ENCODE measurements at places on chromosomes 16 and 17.

- no peak for DNase-seq
Observed at GRCh38 chr16:75377729-75378386, 55.4 kb downstream of the CFDP1 start.

DNA sequence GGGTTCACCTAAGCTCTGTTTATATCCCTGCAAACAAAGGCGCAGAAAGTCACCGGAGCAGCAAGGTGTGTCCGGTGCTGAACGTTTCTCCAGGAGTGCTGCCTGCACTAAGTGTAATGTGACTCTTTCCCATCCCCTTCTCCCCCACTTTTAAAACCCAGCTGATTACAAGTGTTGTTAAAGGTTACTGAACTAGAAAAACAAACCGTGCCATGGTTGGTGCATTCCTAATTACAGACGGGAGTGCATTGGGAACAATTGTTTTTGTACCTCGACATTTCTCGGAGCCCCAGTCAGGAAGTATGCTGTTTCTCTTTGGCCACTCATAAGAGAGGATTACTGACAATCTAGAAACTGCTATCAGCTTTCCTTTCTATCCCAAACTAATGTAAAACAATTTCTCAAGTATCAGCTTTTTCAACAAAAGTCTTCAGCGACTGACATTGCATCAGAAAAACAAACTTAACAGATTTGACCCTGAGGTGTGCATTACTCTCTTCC lies 441.0 kb upstream of the SALL1 start:
- DNase-seq = no peak

GRCh38 chr16:29650771-29651170 lies 12.3 kb upstream of the SPN start:
- no peak for DNase-seq

DNA sequence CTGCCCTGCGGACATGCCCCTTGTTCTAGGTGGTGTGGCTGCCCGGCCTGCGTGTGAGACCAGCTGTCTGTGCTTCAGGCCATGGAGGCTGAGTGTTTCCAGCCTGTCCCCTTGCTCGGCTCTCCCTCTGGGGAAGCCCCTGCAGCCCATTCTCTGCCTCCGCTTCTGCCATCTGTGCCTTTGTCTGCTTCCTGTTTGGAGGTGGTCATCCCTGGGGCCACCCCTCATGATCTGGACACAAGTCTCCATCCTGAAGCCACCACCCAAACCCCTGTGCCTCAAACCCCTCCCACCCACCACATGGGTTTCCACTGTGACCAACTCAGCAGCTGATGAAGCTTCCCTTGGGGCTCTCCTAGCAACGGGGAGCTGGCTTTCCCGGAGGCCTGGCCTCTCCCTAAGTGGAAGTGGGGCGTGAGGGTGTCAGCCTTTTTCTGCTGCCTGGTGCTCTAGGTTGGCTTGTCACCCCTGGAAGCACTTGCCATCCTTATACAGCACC lies 184.9 kb downstream of the SEC14L1 start:
- no peak for DNase-seq

GRCh38 chr16:87954361-87954760 lies 3.1 kb downstream of the BANP start:
- DNase-seq = no peak

DNA sequence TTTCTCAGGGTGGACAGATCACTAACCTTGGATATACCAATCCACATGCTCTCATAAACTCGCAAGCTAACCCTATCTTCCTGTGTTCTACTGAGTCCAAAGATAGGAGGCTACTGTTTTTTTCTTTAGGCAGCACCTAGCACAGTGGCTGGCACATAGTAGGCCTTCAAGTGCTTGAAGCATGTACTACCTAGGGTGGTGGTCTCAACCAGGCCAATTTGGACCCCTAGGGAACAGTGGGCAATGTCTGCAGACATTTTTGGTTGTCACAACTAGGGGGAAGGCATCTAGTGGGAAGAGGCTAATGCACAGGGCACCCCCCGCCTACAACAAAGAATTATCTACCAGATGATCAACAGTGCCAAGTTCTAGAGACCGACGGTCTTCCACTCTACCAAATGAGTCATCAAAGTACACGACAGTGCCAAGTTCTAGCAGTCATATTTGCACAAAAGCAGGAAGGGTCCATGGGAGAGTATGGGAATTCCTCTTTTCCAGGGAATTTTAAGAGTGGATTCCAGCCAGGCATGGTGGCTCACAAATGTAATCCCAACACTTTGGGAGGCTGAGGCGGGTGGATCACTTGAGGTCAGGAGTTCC lies 390.3 kb downstream of the SLC39A11 start:
- DNase-seq = no peak

DNA sequence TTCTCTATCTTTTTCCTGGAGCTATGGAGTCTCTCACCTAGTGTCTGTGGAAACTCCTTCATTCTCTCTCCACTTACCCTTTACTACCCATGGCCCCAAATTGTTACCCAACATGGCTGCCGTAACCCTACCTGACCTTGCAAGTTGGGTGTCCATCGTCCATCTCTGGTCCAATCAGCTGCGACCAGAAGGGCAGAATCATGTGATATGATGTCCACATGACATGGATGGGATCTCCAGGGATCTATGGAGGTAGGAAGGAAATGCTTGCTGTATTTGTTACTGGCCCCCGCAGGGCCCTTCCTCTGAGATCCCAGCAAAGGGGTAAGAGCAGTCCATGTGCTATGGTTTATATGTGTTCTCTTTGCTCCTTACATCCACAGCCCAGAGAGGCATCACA lies 8.0 kb upstream of the DRC7 start:
- DNase-seq = no peak

DNA sequence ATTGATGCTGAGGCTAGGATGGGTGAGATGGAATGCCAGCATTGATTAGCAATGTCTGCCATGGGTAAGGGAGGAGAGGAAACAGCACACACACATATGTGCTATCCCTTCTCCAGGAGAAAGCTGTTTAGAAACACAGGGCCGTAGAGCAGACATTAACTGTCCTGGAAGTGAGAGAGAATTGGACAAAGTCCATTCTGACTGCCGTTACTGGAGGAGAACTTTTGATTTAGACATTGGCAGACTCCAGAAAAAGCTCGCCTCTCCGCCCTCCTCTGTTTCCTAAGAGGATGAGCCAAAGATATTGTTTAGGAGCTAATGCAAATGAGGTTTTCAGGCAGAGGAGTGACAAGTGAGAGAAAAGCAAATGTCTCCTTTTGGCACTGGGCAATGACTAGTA lies 237.0 kb downstream of the HAPSTR1 start:
- no peak for DNase-seq

DNA sequence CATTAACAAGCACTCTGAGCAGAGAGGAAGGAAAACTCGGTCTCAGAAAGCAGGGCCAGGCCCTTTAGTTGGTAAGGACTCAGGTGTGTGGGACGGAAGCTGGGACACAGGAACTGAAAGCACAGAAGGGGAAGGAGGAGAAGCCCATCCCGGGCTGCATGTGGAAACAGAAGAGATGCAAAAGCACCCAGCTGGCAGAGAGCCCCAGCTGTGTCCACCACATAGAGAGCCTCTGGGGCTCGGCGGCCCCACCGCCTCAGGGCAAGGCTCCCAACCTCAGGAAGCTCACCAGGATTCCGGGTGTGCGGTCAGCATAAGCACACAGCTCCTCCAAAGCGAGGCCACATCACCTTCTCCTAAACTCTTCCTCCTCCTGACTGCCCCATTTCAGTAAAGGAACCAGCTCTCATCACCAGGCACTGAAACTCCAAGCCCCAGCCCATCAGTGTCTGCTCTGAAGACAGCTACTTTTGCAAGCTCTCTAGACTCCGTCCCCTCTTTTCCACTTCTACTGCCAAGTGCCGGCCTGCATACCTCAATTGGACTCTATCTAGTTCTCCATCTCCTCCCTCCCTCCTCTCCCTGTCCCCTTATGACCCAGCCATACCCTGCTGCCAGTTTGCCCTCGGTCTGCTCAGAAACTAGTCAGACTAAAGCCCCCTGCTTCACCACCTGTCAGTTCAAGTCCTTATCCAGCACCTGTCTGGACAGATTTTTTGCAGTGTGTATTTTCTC lies 6.0 kb downstream of the ST3GAL2 start:
- DNase-seq = no peak

DNA sequence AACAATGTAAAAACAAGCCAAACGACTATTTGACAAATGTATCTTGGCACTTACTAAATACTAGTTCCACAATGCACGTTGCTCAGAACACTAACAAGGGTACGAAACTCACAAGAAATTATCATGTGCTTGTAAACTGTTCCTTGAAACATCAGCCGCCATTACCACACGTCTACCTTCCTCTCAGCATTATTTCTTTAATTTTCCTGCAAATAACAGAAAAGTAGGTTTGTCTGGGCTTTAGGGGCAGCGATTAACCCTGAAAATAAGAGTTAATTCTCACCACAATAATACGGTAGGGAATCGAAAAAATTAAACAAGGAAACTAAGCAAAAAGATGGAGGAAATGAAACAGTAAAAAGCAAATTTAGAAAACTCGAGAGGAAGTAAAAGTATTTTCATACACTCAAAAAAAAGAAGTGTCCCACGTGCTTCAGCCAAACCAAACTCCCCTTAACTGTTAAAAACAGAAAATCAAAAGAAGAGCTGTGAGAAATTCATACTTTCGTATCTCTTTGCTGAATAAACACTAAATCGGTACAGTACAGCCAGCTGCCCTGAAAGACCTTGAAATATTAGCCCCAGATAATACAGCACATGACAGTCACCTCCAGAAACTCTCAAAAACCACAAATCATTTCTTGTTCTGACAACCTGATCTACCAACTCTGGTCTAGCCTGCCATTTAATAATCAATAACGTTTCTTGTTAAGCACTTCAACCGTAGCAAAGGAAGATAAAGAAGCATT lies 1.2 kb downstream of the ARHGAP17 start:
- no peak for DNase-seq

DNA sequence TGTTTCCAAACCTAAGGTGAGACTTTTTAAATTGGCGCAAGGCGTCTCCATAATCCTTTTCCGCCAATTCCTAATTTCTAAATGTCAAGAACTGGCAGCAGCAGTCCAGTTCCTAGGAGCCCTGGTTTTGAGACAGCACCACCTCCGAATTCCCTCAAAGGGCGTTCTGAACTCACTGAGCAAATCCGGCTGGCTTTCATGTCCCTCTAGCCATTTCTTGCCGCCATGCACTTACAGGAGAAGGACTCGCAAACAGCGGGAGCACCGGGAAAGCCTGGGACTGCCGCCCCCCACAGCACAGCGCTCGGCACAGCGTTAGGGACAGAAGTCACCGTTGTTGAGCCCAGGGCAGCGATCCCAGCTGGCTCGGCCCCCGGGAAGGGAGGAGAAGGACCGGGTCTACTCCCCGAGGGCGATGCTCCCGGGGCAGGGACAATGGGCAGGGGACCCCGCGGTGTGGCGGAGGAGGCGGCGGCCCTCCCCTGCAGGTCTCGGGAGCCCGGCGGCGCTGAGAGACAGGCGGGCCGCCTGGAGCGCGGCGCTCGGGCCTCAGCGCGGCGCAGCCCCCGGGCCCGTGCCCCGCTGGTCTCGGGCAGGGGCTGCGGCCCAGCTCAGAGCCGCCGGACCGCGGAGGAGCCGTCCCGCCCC lies 545 bp downstream of the ARHGAP17 start:
- DNase-seq = no peak

DNA sequence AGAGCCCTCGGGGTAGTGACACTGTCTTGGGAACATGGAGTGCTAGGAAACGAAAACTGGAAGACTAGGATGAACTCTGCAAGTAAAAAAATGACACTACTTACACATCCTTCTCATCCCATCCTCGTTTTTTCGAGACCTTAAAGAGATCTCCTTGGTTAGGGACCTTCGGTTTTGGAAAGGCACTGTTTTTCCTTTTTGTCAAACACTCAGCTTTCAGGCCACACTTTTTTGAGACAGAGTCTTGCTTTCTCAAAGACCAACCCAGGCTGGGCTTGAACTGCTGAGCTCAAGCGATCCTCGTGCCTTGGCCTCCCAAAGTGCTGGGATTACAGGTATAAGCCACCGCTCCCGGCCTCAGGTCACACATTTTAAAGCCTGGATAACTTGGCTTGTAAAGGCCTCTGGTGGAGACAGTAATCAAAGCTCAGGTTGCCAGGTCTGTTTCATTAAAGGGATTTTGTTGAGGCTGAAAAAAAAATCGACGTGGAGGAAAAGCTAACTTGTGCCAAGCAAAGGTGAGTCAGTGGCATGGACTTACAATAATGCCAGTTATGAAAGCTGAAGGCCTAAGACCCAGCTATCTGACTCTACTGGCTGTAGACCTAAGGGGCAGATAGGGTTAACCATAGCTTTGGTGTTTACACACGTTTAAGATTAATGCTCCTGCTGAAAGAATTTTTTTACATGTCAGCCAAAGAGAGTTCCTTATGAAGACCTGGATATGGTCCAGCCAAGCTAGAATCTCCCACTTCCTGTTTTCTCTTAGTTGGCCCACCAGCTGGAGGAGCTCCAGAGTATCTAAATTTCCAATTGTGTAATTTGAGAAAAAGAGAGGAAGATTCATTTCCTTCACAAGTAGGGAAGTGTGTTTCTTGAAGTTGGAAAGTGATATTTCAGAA lies 823 bp downstream of the NBR1 start:
- DNase-seq = no peak

- no peak for DNase-seq
Observed at GRCh38 chr16:50467943-50468748, 80.0 kb upstream of the NKD1 start.

GRCh38 chr17:76458580-76459490 lies 5.9 kb upstream of the UBE2O start:
- no peak for DNase-seq

GRCh38 chr16:67748834-67749233 lies 29.7 kb upstream of the GFOD2 start:
- no peak for DNase-seq

- DNase-seq = no peak
Observed at GRCh38 chr17:22142091-22142490, 449.8 kb downstream of the KCNJ18 start.

DNA sequence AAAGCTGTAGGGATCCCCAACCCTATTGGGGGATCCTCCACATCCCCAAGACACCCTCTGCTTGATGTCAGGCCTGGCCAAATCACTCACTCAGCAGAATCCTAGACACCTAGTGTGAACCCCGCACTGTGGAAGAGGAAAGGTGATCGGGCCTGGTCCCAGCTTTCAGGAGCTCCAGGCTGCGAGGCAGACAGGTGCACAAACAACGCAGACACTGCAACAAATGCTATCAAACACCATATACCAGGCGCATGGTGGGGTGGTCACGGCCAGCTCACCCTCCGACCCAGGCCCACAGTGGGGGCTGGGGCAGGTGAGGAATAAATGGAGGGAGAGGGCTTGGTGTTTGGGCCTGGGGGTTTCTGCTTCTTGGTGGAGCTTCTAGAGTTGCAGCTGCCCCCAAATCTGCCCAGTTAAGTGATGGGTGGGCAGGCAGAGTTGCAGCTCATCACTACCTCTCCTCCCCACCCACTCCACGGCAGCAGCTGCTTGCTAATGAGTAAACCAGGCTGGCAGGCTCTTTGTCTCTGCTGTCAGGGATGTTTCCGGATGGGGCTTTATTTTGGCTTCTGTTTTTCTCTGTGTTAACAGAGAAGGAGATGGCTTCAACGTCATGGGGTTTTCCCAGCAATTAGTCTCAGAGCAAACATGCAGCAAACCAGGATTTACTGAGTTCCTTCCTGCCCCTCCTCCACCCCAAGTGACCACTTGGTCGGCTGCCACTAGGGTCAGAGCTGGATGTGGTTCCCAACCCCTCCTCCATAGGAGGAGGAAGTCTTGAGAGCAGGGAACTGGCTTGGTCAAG lies 46.6 kb downstream of the PECAM1 start:
- DNase-seq = no peak

- no peak for DNase-seq
Observed at GRCh38 chr16:8725513-8726178, 51.2 kb downstream of the ABAT start.

GRCh38 chr16:23187341-23187740 lies 4.8 kb downstream of the SCNN1G start:
- no peak for DNase-seq

- DNase-seq = no peak
Observed at GRCh38 chr16:50945171-50945570, 203.3 kb downstream of the CYLD start.

GRCh38 chr16:66406534-66407221 lies 20.4 kb upstream of the BEAN1 start:
- peak; percentile 78 for DNase-seq

Data from stimulated activated CD4-positive, alpha-beta T cell treated with anti-CD3 and anti-CD28 coated beads, Interleukin-15, amount 100 ng/mL, for 1 hour (primary cell).